Calu3 (cell line): ENCODE measurements at places on chromosomes 3 and 15.

DNA sequence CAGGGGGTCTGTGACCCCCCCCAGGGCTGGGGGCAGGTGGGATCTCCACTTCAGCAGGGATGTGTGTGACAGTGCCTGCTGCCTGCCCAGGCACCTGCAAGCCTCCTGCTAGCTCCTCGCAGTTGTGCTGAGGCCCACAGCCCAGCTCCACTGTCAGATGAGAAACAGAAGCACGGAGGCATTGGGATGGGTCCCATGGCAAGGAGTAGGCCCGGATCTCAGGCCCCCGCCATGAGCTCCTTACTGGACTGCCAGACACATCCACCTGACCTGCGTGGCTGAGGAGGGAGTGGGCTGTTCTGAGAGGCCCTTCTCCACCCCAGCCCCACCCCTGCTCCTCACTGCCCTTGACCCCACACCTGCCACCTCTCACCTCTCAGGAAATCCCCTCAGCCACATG, 18.2 kb upstream of the SKOR1 start:
- H3K36me3 ChIP-seq = peaks cover 5% of the 10 kb centered on the region
- no peak overlapping the region for H3K4me3 ChIP-seq
- H3K27ac ChIP-seq = no peak overlapping the region
- no peaks in the 10 kb centered on the region for H3K27me3 ChIP-seq
- H3K4me1 ChIP-seq = no peaks in the 10 kb centered on the region
- DNase-seq = no peak

- H3K4me1 ChIP-seq = no peaks in the 10 kb centered on the region
- DNase-seq = no peak
- no peaks in the 10 kb centered on the region for H3K36me3 ChIP-seq
- H3K27ac ChIP-seq = no peak overlapping the region
- no peak overlapping the region for H3K4me3 ChIP-seq
Measured at GRCh38 chr3:159693226-159693625, 295.4 kb upstream of the IL12A start.

DNA sequence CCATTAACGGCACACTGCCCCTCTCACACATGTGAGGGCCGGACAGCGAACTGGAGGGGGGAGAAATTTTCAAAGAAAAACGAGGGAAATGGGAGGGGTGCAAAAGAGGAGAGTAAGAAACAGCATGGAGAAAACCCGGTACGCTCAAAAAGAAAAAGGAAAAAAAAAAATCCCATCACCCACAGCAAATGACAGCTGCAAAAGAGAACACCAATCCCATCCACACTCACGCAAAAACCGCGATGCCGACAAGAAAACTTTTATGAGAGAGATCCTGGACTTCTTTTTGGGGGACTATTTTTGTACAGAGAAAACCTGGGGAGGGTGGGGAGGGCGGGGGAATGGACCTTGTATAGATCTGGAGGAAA, 1.5 kb downstream of the SOX2 start:
- DNase-seq = no peak
- peak overlapping the region; percentile 36 for H3K4me3 ChIP-seq
- no peak overlapping the region for H3K27ac ChIP-seq
- H3K27me3 ChIP-seq = peaks cover 5% of the 10 kb centered on the region

- no peak for DNase-seq
- H3K4me3 ChIP-seq = no peak overlapping the region
- peaks cover 25% of the 10 kb centered on the region for H3K27me3 ChIP-seq
Measured at GRCh38 chr3:143222505-143222904, 102.9 kb downstream of the CHST2 start.

GRCh38 chr3:14231998-14232501, 53.4 kb downstream of the LSM3 start:
- no peak overlapping the region for H3K27ac ChIP-seq
- no peaks in the 10 kb centered on the region for H3K27me3 ChIP-seq
- DNase-seq = no peak
- H3K4me3 ChIP-seq = no peak overlapping the region
- H3K36me3 ChIP-seq = peaks cover 6% of the 10 kb centered on the region

- peak; percentile 30 for DNase-seq
- H3K4me1 ChIP-seq = peaks cover 36% of the 10 kb centered on the region
- peak overlapping the region; percentile 50 for H3K4me3 ChIP-seq
- H3K36me3 ChIP-seq = peaks cover 22% of the 10 kb centered on the region
- peak overlapping the region; percentile 91 for H3K27ac ChIP-seq
Measured at GRCh38 chr3:69203631-69204314, 81.4 kb upstream of the LMOD3 start.

DNA sequence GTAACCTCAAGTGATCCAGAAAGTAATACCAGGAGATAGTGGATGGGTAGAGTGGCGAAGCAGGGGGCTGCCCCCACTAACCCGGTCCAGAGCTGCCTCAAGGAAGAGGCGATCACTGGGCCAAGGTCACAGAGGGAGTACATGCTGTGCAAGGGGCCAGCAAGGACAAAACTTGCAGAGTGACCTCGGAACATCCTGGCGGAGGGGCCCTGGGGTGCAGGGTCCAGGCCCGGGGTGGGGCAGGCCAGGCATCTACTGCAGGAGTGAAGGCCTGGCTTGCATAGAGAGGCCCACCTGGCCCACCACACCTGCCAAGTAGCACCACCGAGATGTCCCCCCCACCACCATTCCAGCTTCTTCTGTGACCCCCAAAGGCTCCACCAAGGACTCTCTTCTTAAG, 17.6 kb downstream of the IQSEC1 start:
- no peak for DNase-seq
- H3K27ac ChIP-seq = no peak overlapping the region
- H3K27me3 ChIP-seq = peaks cover 43% of the 10 kb centered on the region
- H3K36me3 ChIP-seq = no peaks in the 10 kb centered on the region

- H3K36me3 ChIP-seq = peaks cover 28% of the 10 kb centered on the region
- H3K27me3 ChIP-seq = no peaks in the 10 kb centered on the region
- peaks cover 45% of the 10 kb centered on the region for H3K4me1 ChIP-seq
- peak overlapping the region; percentile 63 for H3K27ac ChIP-seq
- no peak overlapping the region for H3K4me3 ChIP-seq
Measured at GRCh38 chr3:169112153-169112892, 551.2 kb downstream of the MECOM start.

DNA sequence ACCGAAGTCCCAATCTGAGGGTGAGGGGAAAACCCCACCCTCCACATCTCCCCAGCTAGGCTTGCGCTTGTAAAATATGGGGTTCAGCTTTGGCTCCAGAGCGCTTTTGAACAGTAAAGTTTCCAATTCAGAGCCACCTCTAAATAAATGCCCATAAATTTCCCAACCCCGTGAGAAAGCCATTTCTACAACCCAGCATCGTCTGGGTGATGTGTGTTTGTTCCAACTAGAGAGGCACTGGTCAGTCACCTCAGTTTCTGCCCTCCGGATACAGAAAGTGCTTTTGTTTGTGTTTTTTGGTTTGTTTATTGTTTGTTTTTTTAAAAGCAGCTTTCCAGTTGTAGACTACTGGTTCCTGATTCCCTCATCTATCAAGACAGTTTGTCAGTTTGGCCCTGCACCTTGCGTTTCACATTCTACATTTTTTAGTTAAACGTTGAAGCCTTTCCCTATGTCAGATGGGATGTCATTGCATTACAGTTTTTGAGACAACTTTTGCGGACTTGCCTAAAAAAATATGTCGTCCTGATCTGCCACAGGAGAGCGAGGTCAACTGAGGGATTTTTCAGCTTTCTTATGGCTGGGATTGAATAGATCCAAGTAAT, 15.0 kb upstream of the SOX2 start:
- H3K4me1 ChIP-seq = peaks cover 39% of the 10 kb centered on the region
- DNase-seq = no peak
- peak overlapping the region; percentile 74 for H3K4me3 ChIP-seq
- peaks cover 20% of the 10 kb centered on the region for H3K36me3 ChIP-seq
- peak overlapping the region; percentile 42 for H3K27ac ChIP-seq
- H3K27me3 ChIP-seq = peaks cover 47% of the 10 kb centered on the region
